ENCODE measurements at places on chromosomes 1 and 21. TPM values are rescaled to one million over a fixed set of nuclear protein-coding genes. Genes with fewer than 3 reads are reported as not detected.

TPTE gene
- polyA plus RNA-seq = not detected

AIRE gene
- polyA plus RNA-seq = 14.3 TPM

OLFM3 gene
- 27.4 TPM for polyA plus RNA-seq

CHI3L1 gene
- 0.22 TPM for polyA plus RNA-seq

CRYBG2 gene
- polyA plus RNA-seq = 3.9 TPM

NOS1AP gene
- polyA plus RNA-seq = 2.7 TPM

DNA sequence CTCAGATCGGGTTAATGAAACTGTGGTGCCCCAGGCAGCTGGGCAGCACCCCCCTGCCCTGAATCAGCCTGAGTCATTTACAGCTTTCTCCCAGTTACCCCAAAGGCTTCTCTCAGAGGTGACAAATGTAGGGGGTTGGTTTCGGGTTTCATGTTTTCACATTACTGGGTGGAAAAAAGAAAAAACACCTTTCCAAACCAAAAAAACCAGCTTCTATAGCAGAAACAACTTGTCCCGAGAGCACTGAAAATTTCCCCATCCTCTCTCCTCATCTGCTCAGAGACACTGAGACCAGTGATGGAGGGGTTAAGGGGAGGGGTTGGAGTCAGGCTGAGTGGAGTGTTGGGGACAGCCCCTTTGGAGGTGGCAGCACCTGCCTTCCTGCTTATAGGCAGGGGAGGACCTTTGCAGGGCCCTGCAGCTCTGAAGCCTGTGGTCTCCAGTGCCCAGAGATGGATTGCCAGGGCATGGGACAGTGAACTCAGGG lies 15.6 kb downstream of the UTP11 start:
- peaks cover 5% of the 10 kb centered on the region for H3K27me3 ChIP-seq
- peaks cover 20% of the 10 kb centered on the region for H3K4me1 ChIP-seq
- no peak overlapping the region for H3K4me3 ChIP-seq
- H3K27ac ChIP-seq = no peak overlapping the region
- H3K36me3 ChIP-seq = peaks cover 25% of the 10 kb centered on the region
- no peak for DNase-seq

GRCh38 chr21:34669149-34669879 lies 520 bp downstream of the CLIC6 start:
- peak overlapping the region; percentile 71 for H3K4me3 ChIP-seq
- peaks cover 15% of the 10 kb centered on the region for H3K4me1 ChIP-seq
- H3K36me3 ChIP-seq = no peaks in the 10 kb centered on the region
- peak; percentile 71 for DNase-seq
- peaks cover 45% of the 10 kb centered on the region for H3K27me3 ChIP-seq

DNA sequence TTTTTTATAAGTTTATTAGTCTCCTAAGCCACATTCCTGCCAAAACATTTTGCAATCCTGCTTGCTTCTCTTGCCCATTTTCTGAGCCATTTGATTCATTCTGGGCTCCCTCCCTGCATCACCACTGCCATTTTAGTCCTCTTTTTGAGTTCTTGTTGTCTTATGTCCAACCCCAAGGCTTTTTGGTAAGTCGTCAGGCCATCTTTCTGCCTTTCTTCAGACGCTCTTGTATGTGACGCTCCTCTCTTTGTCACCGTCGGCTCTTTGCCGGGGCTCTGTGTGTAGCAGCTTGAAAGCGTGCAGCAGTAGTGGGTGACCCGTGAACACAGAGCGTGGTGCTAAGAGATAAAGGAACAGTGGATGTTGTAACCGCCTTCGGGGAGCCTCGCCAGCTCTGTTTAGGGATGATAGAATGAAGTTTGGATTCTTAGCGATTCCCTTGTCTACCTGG lies 14.6 kb downstream of the HUNK start:
- H3K27me3 ChIP-seq = no peaks in the 10 kb centered on the region
- no peaks in the 10 kb centered on the region for H3K36me3 ChIP-seq
- peak; percentile 47 for DNase-seq

GRCh38 chr1:230905733-230906132 lies 37.4 kb upstream of the C1orf198 start:
- H3K27me3 ChIP-seq = no peaks in the 10 kb centered on the region
- no peak overlapping the region for H3K4me3 ChIP-seq
- DNase-seq = no peak
- H3K4me1 ChIP-seq = no peaks in the 10 kb centered on the region
- H3K27ac ChIP-seq = no peak overlapping the region

- no peaks in the 10 kb centered on the region for H3K27me3 ChIP-seq
- no peak for DNase-seq
- no peaks in the 10 kb centered on the region for H3K36me3 ChIP-seq
- H3K27ac ChIP-seq = no peak overlapping the region
- H3K4me3 ChIP-seq = no peak overlapping the region
- no peaks in the 10 kb centered on the region for H3K4me1 ChIP-seq
Measured at GRCh38 chr21:42942244-42942643, 16.8 kb upstream of the ERVH48-1 start.

DNA sequence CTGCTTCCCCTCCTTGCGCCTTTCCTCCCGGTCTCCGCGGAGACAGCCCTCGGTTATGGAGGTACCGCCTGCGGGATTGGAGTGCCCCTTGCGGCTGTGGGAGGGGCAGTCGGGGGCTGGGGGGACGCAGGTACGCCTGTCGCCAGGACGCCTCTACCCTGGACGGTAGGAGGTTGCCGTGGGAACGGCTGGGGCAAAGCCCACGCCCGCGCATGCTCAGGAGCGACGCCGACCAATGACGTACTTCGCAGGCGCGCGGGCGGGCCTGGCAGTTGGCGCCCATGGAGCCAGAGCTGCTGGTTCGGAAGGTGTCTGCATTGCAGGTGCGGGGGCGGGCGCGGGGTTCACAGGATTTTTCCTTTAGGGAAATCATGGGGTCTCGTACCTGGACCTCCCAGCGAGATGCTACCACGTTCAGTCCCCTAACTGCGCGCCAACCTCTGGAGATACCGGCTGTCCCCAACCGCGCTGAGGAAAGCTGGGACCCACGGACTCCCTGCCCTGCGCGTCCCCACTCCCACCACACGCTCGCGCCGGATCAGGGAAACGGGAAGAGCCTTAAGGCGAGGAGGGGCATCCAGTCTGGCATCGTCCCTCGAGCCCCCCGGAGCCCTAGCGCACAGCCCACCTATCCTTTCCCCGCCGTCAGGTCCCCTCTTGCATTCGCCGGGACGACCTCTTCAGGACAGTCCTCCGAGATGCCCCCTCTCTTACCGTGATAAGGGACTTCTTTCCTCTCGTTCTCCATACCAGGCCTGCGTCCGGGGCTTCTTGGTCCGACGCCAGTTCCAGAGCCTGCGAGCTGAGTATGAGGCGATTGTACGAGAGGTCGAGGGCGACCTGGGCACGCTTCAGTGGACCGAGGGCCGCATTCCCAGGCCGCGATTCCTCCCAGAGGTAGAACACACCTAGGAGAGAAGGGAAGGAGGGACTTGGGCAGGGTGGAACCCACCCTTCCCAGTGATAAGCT lies at the start of gene IQCC:
TSS of gene IQCC (plus strand) at position 271 of the 970 bp plus-strand sequence. CDS start at position 282, 11 bp downstream.
- no peaks in the 10 kb centered on the region for H3K27me3 ChIP-seq
- H3K4me1 ChIP-seq = peaks cover 20% of the 10 kb centered on the region
- peak within 1 kb of the TSS; percentile 77 for H3K4me3 ChIP-seq
- peak; percentile 90 for DNase-seq
- H3K27ac ChIP-seq = no peak within 1 kb of the TSS

GRCh38 chr1:94254073-94254810 lies 16.9 kb upstream of the ARHGAP29 start:
- no peaks in the 10 kb centered on the region for H3K36me3 ChIP-seq
- no peak overlapping the region for H3K27ac ChIP-seq
- H3K27me3 ChIP-seq = peaks cover 16% of the 10 kb centered on the region
- no peak for DNase-seq

GRCh38 chr21:17560377-17561025 lies 47.7 kb downstream of the CXADR start:
- H3K27me3 ChIP-seq = no peaks in the 10 kb centered on the region
- peaks cover 34% of the 10 kb centered on the region for H3K36me3 ChIP-seq
- no peak overlapping the region for H3K27ac ChIP-seq
- no peaks in the 10 kb centered on the region for H3K4me1 ChIP-seq
- DNase-seq = no peak

DNA sequence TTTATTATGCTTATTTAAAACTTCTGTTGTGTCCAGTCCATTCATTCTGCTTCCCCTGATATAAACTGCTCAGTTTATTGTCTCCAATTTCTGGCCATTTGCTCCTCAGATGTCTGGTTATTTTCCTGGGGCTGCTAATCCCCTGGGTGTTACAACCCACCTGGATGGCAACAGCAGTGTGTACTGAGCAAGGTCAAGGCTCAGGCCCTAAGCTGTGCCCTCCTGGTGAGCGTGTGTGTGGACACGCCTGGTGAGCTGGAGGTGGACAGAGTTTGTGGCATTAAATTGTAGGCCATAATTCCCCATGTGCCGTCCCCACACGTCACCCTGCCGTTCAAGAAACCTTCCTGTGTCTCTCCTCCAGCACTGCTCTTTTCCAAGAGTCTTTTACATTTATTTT lies 18.1 kb upstream of the KIF1B start:
- H3K4me3 ChIP-seq = no peak overlapping the region
- no peak for DNase-seq
- H3K36me3 ChIP-seq = no peaks in the 10 kb centered on the region
- no peak overlapping the region for H3K27ac ChIP-seq
- no peaks in the 10 kb centered on the region for H3K4me1 ChIP-seq

GRCh38 chr1:47209725-47210325 lies 20.0 kb upstream of the PDZK1IP1 start:
- no peak for DNase-seq
- no peaks in the 10 kb centered on the region for H3K36me3 ChIP-seq
- H3K4me1 ChIP-seq = no peaks in the 10 kb centered on the region
- peaks cover 30% of the 10 kb centered on the region for H3K27me3 ChIP-seq

GRCh38 chr1:248696774-248697173 lies 5.8 kb downstream of the OR14I1 start:
- H3K27me3 ChIP-seq = peaks cover 4% of the 10 kb centered on the region
- no peaks in the 10 kb centered on the region for H3K4me1 ChIP-seq
- H3K36me3 ChIP-seq = no peaks in the 10 kb centered on the region
- H3K4me3 ChIP-seq = no peak overlapping the region
- H3K27ac ChIP-seq = no peak overlapping the region

- H3K36me3 ChIP-seq = no peaks in the 10 kb centered on the region
- H3K4me1 ChIP-seq = peaks cover 30% of the 10 kb centered on the region
- no peak overlapping the region for H3K27ac ChIP-seq
- no peak overlapping the region for H3K4me3 ChIP-seq
- DNase-seq = no peak
Measured at GRCh38 chr1:117615474-117615873, 9.6 kb downstream of the TENT5C start.
